ENCODE measurements at places on chromosomes 7 and 10.

GRCh38 chr7:897771-898376, 21.5 kb downstream of the GET4 start:
- no peak for DNase-seq

GRCh38 chr10:45454859-45455258, 80.8 kb downstream of the ALOX5 start:
- no peak for DNase-seq

DNA sequence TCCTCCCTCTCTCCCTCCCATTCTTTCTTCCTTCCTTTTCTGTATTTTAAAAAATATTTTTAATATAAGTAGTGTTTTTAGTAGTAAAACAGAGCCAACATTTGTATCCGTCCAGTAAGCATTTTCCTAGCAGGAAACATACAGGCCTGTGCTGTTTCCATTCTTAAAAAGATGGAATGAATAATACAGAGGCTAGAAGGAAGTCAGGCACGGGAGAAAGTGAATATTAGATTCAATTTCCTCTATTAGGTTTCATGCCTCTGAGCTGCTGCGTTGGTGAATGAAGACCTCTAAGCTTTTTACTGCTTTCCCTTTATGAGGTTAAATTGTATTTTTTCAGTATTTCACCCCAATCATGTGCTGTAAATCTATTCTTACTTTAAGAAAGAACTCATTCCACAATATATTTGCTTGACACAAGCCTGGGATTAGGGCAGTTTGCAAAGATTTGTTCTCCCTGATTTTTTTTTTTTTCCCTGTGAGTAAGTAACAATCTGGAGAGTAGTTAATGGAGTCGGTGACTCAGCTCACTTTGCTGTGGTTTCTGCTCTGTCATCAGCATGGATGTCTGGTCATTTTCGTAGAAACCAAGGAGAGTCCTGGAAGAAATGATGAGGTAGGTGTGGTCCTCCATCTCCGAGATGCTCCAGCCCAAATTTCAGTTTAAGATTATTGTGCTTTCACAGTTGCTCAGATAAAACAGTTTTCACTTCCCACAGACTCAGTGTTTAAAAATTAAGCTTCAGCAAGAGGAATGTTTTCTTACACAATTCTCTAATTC, 76.1 kb upstream of the PITRM1 start:
- no peak for DNase-seq

DNA sequence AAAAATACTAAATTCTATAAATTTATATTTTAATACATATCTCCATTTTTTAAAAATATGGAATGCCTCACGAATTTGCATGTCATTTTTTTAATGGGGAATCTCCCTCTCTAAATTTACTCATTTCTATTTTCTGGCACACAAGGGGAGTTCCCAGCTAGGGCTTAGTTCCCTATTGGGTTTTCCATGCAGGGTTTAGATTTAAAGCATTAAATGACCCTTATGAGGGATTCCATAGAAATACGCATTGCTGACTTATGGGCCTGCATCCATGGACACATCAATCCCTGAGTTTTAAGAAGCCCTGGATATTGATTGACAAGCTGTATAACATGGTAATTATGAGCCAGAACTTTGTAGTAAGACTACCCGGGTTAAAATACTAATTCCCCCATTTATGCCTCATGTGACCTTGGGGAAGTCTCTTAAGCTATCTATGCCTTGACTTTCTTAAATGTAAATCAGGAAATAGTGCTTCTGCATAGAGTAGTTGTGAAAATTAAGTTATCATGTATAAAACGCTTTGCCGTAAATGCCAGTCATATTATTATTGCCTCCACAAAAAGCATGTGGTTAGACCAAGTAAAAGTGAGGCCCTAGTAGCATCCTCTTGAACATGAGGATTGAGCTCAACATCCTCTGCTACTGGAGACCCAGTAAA, 78.8 kb upstream of the ANKRD1 start:
- DNase-seq = no peak

DNA sequence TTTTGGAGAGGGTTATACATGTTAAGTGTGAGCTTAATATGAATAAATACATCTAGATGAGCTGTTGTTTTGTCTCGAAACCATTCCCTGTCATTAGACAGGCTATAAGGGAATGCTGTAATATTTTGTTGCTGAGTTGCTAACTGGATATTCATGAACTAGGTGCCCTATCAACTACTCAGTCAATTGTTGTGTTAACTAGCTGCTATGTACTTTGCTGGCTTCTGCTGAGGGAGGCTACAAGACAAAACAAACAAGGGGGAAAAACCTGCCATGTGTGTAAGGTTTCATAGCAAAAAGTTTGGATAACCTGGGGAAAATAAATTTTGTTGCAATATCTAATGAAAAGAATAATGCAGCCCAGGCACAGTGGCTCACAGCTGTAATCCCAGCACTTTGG, 110.4 kb downstream of the CSTF2T start:
- no peak for DNase-seq

DNA sequence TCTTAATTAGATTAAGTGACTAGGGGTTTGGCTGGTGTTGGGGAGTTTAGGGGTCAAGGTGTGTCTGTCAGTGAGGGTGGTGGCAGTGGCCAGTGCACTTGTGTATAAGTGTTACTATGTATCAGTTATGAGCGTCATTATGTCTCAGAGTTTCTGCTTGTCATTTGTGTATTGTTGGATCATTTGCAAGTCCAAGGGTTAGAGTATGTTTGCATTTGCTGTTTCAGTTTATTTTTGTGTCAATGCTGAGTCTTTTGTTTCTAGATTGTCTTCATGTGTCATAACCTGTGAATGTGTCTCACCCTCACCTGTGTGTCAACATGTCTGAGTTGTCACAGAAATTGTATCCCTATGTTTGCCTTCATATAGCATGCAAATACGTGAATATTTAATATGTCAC, 97.5 kb upstream of the PAX2 start:
- DNase-seq = no peak
